NCI-H187 (cell line): ENCODE measurements at places on chromosomes 5 and 9.

DNA sequence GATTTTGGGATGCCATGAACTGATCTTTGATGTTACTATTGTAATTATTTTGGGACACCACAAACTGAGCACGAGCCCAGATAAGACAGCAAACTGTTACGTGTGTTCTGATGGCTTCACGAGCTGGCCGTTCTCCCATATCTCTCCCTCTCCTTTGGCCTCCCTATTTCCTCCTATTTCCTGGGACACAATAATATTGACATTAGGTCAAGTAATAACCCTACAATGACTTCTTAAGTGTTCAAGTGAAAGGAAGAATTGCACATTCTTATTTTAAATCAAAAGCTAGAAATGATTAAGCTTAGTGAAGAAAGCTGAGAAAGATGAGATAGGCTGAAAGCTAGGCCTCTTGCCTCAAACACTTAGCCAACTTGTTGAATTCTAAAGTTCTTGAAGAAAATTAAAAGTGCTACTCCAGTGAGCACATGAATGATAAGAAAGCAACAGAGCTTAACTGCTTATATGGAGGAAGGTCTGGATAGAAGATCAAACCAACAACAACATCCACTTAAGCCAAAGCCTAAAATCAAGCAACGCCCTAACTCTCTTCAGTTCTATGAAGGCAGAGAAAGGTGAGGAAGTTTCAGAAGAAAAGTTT lies 247.1 kb downstream of the LRRC70 start:
- DNase-seq: no peak

DNA sequence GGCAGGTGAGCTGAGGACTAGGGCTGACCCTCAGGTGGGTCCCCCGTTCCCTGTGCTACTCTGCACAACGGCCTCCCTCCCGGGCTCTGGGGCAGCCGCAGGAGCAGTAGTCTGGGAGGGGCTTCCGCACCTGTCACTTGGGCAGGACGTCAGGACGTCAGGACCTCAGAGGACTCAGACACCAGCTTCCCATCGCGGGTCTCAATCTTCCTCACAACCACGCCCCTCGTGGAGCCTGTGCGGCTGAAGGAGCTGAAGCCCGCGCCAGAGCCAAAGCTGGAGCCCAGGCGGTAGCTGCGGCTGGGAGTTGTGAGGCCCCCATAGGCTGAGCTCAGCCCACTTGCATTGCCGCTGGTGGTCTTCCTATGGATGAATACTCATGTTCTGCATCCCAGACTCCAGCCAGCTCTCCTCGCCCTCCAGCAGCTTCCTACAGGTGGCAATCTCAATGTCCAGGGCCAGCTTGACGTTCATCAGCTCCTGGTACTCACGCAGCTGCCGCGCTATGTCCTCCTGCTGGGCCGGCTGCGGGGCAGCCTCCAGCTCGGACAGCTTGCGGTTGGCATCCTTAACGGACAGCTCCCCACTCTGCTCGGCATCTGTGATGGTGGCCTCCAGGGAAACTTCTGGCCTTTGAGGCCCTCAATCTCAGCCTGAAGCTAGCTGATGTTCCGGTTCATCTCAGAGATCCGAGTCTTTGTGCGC lies 381.4 kb upstream of the RGMB start:
- DNase-seq: no peak

DNA sequence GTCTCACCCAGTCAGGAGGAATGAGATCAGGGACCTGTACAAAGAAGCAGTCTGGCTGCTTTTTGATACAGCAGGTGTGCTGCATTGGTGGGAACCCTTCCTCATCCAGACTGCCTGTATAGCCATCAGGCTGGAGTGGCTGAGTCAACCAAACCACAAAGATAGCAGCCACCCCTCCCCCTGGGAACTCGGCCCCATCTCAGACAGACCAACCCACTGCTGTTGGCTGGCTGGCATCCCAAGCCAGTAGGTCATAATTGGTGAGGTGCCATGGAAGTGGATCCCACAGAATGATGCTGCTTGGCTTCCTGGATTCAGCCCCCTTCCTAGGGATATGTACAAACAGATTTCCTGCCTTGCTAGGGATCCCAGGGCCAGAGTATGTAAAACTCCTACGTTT lies 60.9 kb downstream of the YTHDC2 start:
- no peak for DNase-seq

GRCh38 chr9:132639322-132639721 lies 30.5 kb downstream of the DDX31 start:
- DNase-seq: no peak

- no peak for DNase-seq
These were observed 1.2 kb downstream of the SURF4 start for GRCh38 chr9:133374612-133375115.

DNA sequence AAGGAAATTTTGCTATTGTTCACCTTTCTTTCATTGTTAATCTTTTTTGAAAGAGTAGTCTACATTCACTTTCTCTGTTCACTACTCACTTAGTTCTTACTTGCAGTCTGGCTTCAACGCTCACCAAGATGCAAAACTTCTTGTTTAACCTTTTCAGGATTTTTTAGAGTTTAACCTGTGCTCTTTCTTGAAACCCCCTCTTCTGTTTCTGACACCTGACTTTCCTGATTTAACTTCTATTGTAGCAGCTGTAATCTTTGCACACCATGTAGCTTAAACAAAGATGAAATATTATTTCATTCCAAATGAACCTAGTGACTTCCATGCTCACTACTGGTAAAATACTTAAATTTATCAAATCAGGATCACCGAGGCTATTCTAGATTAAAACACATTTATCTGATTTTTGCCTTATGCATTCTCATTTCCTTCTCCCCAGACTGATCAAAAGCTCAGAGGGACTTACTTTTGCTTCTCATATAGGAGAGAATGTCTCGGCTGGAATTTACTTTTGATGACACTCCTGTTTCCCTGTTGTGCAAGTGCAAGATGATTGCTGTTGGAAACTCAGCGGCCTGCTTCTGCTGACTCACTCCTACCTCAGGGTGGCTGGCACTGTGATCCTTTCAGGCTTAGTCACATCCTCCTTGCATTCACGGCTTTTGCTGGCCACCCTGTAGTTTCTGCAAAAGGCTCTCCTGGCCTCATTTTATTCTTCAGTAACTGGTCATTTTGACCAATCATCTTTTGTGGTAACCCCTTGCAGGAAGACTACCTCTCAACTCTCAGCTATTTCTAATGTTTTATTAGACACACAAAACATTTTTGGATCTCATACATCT lies 109.3 kb upstream of the IFNE start:
- DNase-seq: no peak

DNA sequence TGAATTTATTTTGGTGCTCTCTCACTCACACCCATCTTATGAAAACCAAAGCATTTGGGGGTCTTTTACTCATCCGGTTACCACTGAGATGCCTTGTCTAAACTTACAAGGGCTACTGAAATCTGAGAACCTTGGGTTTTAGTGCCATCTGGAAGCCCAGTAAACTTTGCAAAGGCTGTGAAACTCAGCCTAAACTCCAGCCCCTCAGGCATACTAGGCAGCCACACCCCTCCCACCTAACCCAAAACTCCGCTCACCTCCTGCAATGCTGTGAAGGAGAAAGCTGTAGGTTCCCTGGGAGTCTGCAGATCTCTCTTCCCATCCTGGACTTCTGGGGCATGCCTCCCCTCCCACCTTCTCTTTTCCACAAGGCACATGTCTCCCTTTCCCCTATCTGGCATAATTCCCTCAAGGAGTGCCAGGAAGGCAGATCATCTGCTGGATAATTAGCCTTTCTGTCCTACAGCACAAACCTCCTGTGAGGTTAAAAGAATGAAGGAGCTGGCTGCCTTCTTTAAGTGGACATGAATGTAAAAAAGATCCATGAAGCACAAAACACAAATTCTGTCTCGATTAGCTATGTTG lies 71.5 kb upstream of the ANXA1 start:
- no peak for DNase-seq

DNA sequence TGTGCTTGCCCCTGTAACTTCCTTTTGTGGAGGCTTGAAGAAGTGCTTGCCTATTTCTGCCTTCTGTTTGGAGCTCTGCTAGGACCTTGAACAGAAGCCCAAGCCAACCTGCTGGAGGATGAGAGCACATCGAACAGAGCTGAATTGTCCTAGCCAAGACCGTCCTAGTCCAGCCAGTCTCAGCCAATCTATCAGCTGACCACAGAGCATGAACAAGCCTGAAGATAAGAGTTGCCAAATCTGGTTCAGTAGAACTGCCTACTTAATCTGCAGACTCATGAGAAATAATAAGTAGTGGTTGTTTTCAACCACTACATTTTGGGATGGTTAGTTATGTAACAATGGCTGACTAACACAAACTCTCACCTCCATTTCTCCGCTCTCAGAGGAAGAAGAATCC lies 4.4 kb upstream of the SNX2 start:
- no peak for DNase-seq

DNA sequence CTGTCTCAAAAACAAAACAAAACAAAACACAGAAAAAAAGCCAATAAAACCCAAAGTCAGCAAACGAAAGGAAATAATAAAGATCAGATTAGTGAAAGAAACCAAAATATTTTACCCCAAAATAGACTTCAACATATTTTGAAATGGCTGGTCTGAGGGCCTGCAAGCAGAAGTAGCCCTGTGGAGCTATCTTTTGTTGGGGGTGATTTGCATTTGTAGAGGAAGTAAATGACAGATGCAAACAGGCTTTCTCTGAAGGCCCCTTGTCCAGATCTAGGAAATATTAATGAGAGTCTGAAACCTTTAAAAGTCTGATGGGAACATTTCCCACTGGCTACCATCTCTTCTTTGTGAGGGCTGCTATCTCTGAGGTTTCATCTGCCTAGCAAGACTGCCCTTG lies 74.0 kb downstream of the GCNT4 start:
- DNase-seq: no peak

DNA sequence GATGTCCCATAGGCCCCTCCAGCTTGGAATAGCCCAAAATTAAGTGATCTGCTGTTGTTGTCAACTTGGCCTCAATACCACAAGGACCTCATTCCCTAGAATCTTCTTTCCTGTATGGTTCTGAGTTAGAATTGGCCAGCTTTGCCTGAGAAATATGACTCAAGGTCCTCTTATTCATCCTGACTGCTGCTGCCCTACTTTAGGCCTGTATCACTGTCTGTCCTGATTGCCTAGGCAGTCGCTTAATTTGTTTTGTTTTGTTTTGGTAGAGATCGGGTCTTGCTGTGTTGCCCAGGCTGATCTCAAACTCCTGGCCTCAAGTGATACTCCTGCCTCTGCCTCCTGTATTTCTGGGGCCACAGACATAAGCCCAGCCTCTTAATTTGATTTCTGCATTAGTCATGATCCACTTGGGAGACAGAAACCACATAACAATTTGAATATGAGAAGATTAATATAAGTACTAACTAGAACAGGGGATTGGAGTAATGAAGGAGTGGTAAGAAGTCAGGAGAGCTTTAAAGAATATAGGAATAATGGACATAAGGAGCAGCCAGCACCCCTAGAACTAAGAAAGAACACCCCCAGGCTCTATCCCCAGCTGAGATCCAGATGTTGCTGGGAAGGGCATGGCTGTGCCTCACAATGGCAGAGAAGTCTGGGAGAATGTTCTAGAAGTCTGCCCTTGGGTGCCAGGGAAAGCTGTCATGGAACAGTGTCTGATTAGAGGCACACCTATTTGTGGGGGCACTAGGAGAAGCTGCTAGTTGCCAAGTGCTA lies 4.6 kb downstream of the TEX53 start:
- DNase-seq: no peak

- DNase-seq: no peak
These were observed 148.5 kb upstream of the ALDH1B1 start for GRCh38 chr9:38243993-38244392.

GRCh38 chr5:142779163-142779840 lies 9.1 kb downstream of the ARHGAP26 start:
- DNase-seq: no peak

GRCh38 chr5:35478856-35479682 lies 138.6 kb upstream of the SPEF2 start:
- DNase-seq: no peak

DNA sequence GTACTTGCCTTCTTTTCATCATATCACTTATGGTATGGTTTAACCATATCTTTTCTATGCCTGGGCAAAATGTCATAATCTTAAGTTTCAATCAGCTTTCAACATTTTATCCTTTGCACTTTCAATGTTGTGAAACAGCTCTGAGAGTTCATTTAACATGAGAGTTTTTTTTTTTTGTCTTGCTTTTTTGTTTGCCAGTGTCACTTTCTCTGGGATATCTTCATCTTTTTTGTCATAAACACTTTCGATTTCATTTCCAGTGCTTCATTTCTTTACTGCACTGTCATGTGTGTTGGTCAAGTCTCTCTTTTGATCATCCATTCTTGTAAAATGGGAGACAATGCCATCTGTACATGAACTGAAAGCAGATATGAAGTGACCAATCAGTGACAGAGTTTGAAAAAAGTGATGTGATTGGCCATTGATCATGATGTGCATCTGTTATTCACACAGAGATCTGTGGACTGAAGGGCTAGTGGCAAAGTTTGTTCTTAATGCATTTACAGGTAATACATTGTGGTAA lies 7.5 kb upstream of the POU5F2 start:
- no peak for DNase-seq

DNA sequence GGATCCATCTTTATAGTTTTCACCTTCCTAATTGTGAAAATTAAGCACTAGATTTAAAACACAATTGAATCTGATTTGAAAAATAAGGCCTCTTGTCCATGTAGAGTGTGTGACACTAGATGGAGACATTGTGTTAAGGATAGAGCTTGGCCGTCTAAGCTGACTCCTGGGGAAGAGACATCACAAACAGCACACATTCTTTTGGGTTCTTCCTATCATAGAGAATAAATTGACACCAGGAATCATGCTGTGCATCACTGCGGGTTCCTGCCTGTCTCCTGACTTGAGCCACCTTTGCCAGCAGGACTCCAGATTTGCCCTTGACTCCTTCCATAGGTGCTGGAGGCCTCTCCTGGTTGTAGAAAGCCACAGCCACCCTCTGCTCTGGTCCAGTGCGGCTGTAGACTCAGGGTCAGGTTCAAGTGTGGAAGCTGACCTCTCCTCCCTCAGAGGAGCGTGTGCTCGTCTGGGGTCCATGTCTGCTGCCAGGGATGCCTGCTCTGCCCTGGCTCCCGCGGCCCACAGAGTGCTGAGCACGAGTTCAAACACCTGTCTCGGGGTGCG lies 11.2 kb downstream of the ROPN1L start:
- peak; percentile 54 for DNase-seq
